ENCODE measurements at places on chromosomes 4 and X. TPM values are rescaled to one million over a fixed set of nuclear protein-coding genes. Genes with fewer than 3 reads are reported as not detected.

Gene SPANXC
- not detected for total RNA-seq

Gene SLC10A7
- 10.7 TPM for total RNA-seq

Gene SSX2B
- not detected for total RNA-seq

Gene UNC5C
- total RNA-seq: 6.5 TPM

Gene SRPK3
- total RNA-seq: 0.30 TPM

Gene ETFDH
- total RNA-seq: 15.8 TPM

Gene CSAG2
- total RNA-seq: not detected

Gene KLHL34
- total RNA-seq: not detected

Gene MID2
- total RNA-seq: 5.5 TPM

Gene SLC7A11
- 18.7 TPM for total RNA-seq

Gene GAB3
- total RNA-seq: 0.07 TPM

Gene MAGEA3
- total RNA-seq: not detected

Gene RFC1
- 69.3 TPM for total RNA-seq

Gene FRG2
- total RNA-seq: not detected

Gene SYTL5
- not detected for total RNA-seq

Gene FRMD7
- 0.21 TPM for total RNA-seq

Gene ATOH1
- total RNA-seq: not detected

Gene F9
- total RNA-seq: not detected

Gene CLDN34
- total RNA-seq: 0.33 TPM

Gene SLC6A14
- not detected for total RNA-seq

Gene TEC
- 0.25 TPM for total RNA-seq

Gene FAM241A
- total RNA-seq: 0.09 TPM

Gene ARHGAP6
- total RNA-seq: 2.3 TPM

Gene HSFX2
- not detected for total RNA-seq

Gene NMU
- total RNA-seq: 12.8 TPM

Gene GPR82
- not detected for total RNA-seq

Gene MAGEA12
- not detected for total RNA-seq

Gene ARMCX5
- 13.2 TPM for total RNA-seq

Gene GAGE1
- total RNA-seq: not detected

Data from neural crest cell (in vitro differentiated cells).